ENCODE measurements at places on chromosomes 12 and 14. TPM values are rescaled to one million over a fixed set of nuclear protein-coding genes. Genes with fewer than 3 reads are reported as not detected.
A peak's percentile ranks its signal among the peaks of the same experiment; 100 is the strongest.

GRCh38 chr12:118344829-118345228 lies 27.9 kb downstream of the TAOK3 start:
- no peak overlapping the region for H3K27ac ChIP-seq
- no peaks in the 10 kb centered on the region for H3K36me3 ChIP-seq
- no peak for DNase-seq
- H3K27me3 ChIP-seq = no peaks in the 10 kb centered on the region

The PTGDR gene
- total RNA-seq = 1.2 TPM

The PRICKLE1 gene
- total RNA-seq = 9.2 TPM

The KCNMB4 gene
- 1.5 TPM for total RNA-seq

DNA sequence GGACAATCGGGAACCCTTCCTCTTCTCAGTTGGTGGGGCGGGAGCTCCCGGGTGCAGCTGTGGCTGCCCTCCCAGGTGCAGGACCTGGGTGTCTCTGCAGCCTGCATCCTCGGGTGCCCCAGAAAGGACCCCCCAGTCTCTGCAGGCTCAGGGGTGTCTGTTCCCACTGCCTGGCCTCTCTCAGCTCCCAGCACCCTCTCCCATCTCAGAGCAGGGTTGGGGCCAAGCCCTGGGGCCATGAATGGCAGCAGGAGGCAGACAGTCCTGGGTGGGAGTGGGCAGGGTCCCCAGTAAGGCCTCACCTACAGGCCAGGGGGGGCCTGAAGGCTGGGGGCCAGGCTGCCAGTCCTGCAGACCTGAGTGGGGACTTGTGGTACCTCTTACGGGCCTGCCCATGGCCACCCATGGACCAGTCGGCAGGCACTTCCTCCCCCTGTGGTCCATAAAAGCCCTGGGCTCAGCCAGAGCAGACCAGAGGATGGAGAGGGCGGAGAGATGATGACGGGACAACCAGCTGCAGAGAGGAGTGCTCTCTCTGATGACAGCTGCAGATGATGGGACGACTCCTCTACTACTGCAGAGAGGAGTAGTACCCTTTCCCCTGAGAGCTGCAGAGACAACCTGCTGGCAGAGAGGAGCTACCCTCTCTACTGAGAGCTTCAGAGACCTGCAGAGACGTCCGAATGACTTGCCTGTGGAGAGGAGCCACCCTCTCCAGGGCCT lies 26.6 kb downstream of the TCHP start:
- no peaks in the 10 kb centered on the region for H3K27me3 ChIP-seq
- no peak overlapping the region for H3K27ac ChIP-seq
- DNase-seq = no peak
- no peaks in the 10 kb centered on the region for H3K36me3 ChIP-seq

GRCh38 chr12:69583203-69583602 lies 2.1 kb upstream of the CCT2 start:
- no peaks in the 10 kb centered on the region for H3K36me3 ChIP-seq
- H3K27me3 ChIP-seq = no peaks in the 10 kb centered on the region
- no peak overlapping the region for H3K27ac ChIP-seq
- DNase-seq = no peak

The TMPRSS12 gene
- not detected for total RNA-seq

- H3K4me3 ChIP-seq = no peak overlapping the region
- DNase-seq = no peak
- no peak overlapping the region for H3K27ac ChIP-seq
- H3K27me3 ChIP-seq = no peaks in the 10 kb centered on the region
Measured at GRCh38 chr14:24965934-24966578, 83.9 kb downstream of the STXBP6 start.

- H3K36me3 ChIP-seq = no peaks in the 10 kb centered on the region
- H3K27ac ChIP-seq = no peak overlapping the region
- H3K4me1 ChIP-seq = no peaks in the 10 kb centered on the region
- no peaks in the 10 kb centered on the region for H3K27me3 ChIP-seq
- H3K4me3 ChIP-seq = no peak overlapping the region
- no peak for DNase-seq
Measured at GRCh38 chr14:40727107-40727506, 879.6 kb upstream of the LRFN5 start.

The WDR89 gene
- 5.1 TPM for total RNA-seq

The CLEC1B gene
- total RNA-seq = not detected

DNA sequence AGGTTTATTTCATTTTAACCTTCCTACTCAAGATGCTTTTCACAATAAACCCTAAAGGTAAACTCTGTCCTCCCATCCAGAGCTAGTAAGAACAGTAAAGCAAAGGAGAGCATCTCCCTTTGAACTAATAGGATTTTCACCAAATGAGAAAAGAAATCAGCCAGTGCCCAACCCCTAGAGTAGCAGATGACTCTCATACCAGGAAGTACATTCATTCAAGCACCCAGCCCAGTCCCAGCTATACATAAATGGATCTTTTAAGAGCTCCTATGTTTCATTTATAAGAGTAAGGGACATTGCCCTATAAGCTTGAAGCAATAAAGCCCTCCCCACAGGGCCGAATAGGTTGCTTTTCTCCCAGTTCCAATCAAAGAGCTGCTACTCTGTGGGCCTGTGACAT lies 7.6 kb downstream of the BAZ2A start:
- H3K27me3 ChIP-seq = no peaks in the 10 kb centered on the region
- no peaks in the 10 kb centered on the region for H3K36me3 ChIP-seq

GRCh38 chr12:46831335-46832129 lies 5.7 kb upstream of the SLC38A4 start:
- H3K27ac ChIP-seq = no peak overlapping the region
- H3K4me1 ChIP-seq = peaks cover 6% of the 10 kb centered on the region
- peaks cover 22% of the 10 kb centered on the region for H3K27me3 ChIP-seq
- peak overlapping the region; percentile 35 for H3K4me3 ChIP-seq
- no peaks in the 10 kb centered on the region for H3K36me3 ChIP-seq
- DNase-seq = no peak

DNA sequence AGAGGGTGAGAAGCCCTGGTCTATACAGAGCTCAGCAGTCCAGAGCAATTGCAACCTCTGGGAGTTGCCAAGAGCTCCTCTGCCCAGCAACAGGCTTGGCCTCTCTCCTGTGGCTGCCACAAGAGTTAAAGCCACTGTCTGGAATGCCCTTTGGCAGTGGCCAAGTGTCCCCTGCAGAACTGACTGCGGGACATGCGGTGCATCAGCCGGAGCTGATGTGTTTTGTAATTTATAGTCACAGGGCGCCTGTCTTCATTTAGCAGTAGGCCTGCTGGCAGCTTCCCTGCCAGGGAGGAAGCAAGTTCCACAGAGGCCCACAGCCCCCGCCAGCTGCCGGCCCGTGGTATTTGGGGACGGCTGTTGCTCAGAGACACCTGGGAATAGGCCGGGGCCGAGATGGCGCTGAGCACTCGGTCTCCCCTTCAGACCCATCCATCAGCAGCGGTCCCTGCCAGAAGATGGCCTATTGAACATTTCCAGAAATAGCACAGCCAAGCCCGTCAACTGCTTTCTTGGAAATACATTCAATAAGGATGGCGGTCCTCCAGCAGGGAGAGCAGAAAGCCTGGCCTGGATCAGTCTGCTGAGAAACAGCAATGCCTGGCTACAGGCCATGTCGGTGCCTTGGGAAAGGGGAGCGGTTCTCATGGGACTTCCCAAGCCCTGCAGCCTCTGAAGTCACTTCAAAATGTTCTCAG lies 217.4 kb downstream of the CRADD start:
- peak; percentile 56 for DNase-seq
- H3K36me3 ChIP-seq = no peaks in the 10 kb centered on the region
- peak overlapping the region; percentile 31 for H3K4me3 ChIP-seq
- H3K27ac ChIP-seq = peak overlapping the region; percentile 87

- no peaks in the 10 kb centered on the region for H3K4me1 ChIP-seq
- no peak for DNase-seq
- no peak overlapping the region for H3K27ac ChIP-seq
- H3K4me3 ChIP-seq = no peak overlapping the region
- H3K36me3 ChIP-seq = no peaks in the 10 kb centered on the region
- no peaks in the 10 kb centered on the region for H3K27me3 ChIP-seq
Measured at GRCh38 chr12:42812086-42812485, 222.5 kb upstream of the PRICKLE1 start.
